ENCODE measurements at places on chromosomes 1 and 21.
A peak's percentile ranks its signal among the peaks of the same experiment; 100 is the strongest.

GRCh38 chr1:110474444-110474843 lies 23.5 kb downstream of the PROK1 start:
- no peak for DNase-seq

GRCh38 chr1:60149251-60149650 lies 75.7 kb upstream of the C1orf87 start:
- no peak for DNase-seq

DNA sequence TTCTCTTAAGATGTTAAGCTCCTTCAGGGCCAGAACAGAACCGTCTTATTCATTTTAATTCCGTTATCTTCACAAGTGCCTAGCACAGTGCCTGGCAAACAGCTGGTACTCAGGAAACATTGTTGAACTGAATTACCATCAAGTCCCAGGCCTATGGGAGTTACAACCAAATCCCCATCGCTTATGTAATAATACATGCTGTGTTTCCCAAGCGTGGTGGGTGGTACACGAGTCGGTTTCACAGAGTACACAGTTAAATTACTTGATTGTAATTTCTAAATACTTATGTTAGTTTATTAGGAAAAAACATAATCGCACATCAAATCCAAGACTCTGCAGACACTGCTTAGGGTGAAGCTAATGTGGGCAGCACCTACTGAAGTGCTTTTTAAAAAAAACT lies 1.0 kb downstream of the ANGEL2 start:
- DNase-seq, result peak; percentile 29

DNA sequence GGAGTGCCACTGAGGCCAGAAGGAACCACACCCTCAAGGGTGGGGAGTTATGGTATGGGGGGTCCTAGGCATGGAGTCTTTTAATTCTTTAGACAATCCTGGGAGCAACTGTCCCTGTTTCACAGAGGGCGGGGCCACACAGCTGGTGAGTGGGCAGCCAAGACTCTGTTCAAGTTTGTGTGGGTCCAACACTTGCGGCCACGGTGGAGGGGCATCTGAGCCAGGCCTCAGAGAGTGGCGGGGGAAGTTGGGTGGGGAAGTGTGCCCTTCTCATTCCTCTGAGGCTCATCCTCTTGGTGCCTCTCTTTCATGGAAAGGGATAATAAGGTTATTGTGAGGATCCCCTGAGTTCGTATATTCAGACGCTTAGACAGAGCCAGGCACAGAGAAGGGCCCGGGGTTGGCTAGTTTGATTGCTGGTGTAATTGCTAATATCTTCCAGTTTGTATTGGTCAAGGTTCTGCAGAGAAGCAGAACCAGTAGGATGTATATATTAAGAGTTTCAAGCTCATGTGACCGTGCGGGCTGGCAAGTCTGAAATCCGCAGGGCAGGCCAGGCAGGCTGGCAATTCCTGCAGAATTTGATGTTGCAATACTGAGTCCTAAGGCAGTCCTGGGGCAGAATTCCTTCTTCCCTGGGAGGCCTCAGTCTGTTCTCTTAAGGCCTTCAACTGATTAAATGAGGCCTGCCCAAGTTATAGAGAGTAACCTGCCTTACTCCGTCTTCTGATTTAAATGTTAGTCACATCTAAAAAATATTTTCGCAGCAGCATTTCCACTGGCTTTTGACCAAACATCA lies 15.9 kb downstream of the PCSK9 start:
- no peak for DNase-seq

DNA sequence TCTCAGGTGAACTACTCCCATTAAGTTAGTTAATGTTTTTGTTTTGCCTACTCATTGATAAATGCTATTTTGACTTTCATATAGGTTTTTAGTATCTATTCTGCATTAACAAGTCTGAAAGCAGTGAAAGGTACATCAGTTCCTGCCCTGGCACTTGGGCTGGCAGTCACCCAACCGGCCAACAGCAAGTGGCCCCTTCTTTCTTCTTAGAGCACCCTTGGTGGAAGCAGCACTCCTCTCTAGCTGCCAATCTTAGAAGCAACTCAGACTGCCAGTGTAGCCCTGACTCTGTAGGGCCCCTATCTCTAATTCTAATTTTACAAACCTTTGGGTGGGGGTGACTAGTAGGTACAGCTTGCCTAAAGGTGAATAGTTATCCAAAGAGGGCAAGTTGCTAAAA lies 155.7 kb downstream of the FGGY start:
- DNase-seq, result no peak

DNA sequence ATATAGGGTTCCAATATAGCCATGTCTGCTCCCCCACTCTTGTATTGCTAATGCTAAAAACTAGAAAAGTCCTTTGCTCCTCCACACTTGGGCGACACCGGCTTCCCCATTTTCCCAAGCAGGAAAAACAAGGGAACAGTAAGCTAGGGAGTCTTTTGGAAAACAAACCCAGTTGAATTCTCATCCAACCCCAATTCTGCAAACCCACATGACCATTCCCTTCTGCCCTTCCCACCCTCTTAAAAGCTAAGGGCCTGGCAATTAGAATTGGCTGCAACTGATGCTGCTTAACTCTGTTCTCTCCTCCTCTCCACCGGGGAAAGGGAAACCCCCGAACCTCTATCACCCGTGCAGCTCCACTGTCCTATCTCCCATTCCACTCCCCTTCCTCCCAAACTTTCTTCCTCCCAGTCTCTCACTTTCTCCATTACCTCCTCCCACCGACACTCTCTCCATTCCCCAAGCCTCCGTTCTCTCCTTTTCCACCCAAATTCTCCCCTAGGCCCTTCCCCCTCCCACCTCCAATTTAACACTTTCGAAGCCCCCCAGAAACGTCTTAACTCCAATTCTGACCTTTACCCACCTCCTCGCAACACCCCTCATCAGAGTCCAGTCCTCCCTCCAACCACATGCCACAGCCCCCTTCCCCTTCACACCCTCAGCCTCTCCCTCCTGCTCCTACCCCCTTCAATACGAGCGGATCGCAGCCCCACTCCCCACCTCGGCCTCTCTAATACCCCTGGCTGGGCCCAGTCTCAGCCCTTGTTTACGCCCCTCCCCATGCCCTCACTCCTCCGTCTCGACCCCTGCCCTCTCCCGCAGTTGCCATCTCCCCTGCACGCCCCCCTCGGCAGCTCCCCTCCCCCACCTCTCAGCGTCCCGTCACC lies 701 bp downstream of the DEDD start:
- no peak for DNase-seq

DNA sequence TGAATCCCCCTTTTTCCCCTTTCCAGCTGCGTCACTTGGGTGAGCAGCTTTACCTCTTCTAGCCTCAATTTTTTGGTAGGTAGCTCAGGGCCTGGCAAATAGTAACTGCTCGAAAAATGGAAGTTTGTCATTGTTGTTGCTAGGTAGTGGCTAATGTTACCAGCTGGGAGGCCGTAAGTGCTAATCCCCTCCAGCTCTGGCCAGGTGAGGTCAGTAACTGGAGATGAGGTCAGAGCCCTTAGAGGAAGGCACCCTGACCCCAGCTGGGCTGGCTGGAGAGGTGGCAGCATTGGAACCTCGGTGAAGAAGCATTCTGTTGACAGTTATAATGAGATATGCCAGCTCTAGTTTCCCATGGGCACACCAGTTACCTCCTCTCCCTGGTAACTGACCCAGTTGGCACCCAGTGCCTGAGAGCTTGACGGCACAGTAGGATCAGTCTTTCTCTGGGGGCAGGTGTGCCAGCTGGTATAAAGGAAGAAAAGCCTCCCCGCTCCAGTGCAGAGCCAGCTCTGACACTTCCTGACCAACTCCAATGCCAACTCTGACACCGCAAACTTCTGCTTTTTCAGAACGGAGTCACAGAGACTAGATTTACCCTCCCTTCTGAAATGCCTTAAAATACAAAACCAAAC lies 35.0 kb upstream of the SLC2A1 start:
- DNase-seq, result no peak

GRCh38 chr1:151829352-151830046 lies 2.1 kb downstream of the RORC start:
- no peak for DNase-seq

DNA sequence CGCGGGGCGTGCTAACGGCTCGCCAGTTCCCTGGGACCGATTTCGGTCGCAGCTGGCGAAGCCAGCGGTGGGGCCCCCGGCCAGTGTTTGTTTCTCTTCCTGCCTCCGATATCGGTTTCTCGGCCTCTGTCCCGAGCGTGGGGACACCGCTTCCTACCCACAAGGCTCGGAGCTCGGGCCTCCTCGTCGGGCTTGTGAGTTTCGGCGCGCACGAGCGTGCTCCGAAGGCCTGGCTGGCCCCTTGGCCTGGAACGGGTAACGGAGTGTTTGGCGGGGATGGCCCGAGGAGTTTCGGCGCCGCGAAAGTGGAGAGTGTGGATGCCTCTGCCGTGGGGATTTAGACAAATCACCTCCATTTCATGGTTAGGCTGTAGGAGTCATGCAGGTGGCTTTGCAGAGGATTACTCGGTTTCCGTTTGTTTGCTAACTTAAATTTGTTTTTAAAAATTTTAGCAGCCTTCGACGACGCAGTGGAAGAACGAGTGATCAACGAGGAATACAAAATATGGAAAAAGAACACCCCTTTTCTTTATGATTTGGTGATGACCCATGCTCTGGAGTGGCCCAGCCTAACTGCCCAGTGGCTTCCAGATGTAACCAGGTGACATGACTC lies 559 bp downstream of the RBBP4 start:
- peak; percentile 69 for DNase-seq

- DNase-seq, result peak; percentile 40
These were observed 3.2 kb upstream of the CCNL2 start for GRCh38 chr1:1402072-1402900.
